ENCODE measurements at places on chromosomes 1 and 21.

DNA sequence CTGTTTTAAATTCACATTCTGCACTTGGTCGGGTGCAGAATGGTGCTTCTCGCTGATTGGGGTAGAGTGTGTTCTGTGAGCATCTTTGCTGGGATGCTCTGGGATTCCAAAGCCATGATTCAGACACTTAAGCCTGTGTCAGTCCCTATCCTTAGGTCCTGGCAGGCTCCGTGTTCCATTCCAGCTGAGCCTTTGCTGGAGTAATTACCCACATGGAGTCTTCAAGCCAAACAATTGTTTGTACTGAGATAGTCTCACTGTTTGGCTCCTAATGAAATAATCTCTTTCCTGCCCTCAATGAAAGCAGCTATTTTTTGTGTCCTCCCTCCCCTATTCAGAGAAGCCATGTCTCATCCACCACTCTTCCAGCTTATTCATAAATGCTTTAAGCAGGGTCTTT is 18.7 kb downstream of the SMAP2 start:
- no peak for DNase-seq

GRCh38 chr1:84913555-84913892 is 20.5 kb upstream of the LPAR3 start:
- DNase-seq = no peak

- DNase-seq = no peak
These were observed 28.3 kb downstream of the NCMAP start for GRCh38 chr1:24584171-24584647.

DNA sequence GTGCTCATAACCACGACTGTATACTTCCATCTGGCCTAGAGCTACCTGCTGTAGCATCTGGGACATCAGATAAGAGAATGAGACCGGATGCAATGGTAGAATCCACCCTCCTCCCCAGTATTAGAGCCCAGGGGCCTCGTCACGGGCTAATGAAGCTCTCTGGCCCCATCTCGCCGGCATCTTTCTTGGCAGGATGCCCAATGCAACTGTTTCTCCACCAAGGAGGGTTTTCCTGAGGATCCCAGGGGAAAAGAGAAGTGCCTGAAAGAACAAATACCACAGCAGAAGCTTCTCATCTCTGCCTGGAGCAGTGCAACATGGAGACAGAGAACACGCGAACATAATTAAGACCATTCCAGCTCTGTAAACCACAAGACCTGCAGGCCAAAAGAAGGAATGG is 80.0 kb downstream of the VWA5B1 start:
- DNase-seq = no peak

DNA sequence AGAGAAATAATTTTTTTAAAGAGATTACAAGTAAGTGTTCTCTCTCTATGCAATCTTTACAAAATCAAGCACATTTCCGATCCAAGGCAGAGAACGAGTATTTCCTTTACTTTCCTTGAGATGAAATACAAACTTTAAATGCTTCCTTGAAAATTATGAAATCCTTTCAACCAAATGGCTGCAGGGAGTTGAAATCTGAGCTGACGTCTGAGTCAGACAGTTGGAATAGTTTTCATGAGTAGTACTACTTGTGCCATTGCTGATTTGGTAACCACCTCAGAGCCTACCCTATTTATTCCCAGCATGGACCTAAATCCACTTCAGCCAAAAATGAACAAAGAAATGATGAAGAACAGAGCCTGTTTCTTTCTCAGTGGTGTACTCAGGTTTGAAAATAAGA is 183.6 kb downstream of the GIPC2 start:
- DNase-seq = no peak

DNA sequence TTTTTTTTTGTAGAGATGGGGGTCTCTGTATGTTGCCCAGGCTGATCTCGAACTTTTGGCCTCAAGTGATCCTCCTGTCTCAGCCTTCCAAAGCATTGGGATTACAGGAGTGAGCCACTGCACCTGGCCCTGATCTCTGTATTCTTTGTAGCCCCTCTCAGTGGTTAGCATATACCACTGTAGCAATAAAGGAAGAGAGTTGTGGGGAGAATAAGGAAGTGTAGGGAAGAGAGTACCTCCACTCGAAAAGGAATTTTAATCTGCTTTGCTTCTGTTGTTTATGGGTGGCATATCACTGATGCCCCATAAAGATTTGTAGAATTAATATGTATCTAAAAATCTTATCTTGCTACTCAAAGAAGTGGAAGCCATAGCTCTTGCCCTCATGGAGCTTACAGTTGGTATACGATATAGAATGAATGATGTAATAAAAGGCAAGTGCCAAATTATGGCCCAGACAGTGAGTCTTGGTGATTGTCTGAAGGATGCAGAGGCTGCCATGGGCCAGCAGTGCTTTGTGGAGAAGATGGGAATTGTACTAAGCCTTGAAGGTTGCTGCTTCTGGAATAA is 96.0 kb downstream of the CLIC6 start:
- DNase-seq = no peak

DNA sequence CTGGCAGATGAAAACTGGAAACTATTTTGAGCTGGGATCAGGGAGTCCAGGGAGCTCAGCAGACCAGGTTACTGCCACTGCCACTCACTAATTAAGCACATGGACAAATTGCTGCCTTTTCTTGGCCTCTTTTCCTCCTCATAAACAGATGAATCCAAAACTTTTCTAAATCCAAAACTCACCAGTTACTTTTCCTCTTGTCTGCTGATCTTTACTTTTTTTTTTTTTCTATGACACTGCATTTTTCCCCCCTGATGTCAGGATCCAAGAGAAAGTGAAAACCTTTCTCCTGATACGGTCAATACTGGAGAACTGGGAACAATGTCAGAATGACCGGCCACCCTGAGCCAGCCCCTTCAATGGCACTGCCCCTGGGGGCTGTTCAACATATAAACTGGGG is 405.8 kb downstream of the DUSP10 start:
- DNase-seq = no peak

DNA sequence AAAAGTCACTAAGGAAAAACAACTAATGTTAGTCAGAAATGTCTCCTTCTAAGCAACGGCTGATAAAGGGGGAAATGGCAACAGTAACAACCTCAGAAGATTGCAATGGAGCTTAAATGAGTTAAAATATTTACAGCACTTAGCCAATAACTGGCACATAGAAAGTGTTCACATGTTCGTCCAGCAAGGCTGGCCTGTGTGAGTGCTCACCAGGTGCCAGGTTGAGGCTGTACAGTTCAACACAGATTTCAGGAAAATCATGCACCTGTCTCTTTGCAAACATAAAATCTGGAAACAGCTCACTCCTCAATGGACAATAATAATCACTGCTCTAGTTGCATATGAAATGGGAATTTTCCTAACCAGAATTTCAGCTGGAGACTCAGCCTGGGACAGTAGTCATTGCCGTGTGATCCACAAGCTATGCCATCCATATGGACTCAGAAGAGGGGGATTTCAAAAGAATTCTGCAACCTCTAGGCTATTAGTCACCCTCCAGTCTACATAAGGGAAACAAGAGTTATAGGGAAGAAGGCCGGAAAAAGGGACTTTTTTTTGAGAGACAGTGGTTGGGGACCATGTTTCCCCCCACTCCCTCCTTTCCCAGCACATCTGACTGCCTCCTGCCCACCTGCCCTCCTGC is 68.6 kb downstream of the SYDE2 start:
- DNase-seq = no peak

DNA sequence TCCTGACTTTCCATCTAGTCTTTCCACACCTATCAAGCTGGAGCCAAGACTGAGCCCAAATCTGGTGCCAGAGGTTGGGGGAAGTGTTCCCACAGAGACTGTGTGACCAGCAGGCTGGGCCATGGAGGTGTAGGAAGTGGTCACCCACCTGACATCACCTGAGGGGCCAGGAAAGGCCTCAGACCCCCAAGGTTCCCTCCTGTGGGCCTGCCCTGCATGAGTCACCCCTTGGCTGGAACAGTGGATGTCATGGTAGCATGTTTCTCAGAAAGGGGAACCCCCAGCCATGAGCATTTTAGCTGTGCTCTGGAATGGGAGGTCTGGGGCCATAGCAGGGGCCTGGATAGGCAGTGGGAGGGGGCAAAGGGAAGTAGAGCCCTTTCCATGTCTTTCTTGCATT is 5.7 kb upstream of the TNFRSF8 start:
- DNase-seq = no peak

GRCh38 chr1:111569913-111570312 is 49.7 kb upstream of the RAP1A start:
- DNase-seq = no peak

DNA sequence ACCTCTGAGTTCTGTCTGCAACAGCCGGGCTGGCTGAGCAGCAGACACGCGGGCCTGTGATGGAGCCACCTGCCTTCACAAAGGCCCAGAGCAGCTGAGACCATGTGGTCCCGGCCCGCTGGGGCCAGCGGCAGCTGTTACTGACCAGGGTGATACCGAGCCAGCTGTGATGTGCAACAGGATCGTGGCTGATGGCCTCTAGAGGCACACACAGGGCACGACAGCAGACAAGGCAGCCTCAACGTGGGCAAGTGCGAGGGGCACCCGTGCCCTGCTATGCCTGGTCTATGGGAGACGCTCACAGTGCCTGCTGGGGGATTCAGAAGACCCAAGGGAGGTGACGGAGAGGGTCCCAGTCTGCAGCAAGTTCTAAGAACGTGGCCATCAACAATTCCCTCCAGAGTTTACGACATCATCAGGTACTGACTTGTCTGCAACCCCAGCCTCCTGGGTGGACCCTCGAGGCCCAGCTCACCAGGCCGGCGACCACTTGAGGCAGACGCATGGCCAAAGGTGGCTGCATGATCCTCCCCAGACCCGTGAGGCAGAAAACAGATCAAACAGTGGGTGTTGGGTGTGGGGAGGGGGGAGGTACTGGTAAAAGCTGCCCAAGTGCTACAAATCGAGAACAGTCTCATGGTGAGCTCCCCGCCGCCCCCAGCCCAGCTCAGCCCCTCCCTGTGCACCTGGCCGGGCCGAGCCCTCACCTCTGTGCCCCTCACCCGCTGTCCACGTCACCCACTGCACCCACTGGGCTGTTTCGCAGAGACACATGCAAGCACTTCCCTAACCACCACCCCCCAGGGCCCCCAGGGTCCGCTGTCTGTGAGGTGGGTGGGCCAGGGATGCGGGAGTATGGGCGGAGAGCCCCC is 6.0 kb downstream of the POFUT2 start:
- DNase-seq = no peak

DNA sequence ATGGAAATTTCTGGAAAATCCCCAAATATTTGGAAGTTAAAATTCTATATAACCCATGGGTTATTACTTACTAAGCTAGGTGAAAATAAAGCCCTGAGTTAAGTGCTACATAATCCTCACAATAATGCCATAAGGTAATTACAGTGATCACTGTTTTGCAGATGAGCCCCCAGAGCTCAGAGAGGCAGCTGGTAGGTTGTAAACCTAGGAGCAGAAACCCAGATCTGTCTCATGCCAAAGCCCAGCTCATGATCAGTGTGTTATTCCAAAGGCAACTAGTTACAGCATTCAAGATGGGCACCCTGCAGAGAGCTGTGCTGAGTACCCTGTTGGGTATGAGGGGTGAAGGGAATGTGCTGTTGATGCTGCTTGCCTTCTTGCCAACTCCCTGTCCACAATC is 10.8 kb upstream of the MYOG start:
- no peak for DNase-seq

DNA sequence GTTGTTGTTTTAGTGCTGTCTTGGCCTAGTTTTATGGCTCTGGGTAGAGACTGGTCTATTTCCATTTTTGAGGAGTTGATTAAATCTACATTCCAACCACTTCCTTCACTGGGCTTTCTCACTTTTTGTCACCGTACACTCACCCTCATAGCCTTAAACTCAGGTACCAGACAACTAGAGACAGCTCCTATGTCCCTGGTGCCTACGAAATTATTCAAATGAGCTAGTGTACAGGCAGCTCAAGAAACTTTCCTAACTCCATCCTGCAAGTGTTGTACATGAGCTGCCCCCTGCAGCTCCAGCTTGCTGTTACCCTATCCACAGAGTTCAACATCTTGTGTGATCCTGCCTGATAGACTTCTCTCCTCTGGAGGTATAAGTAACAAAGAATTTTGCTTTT is 704.8 kb upstream of the RGS18 start:
- DNase-seq = no peak

- DNase-seq = no peak
These were observed 18.6 kb upstream of the PAX7 start for GRCh38 chr1:18612073-18612472.

- DNase-seq = no peak
These were observed 12.0 kb downstream of the SSU72 start for GRCh38 chr1:1562556-1563195.

DNA sequence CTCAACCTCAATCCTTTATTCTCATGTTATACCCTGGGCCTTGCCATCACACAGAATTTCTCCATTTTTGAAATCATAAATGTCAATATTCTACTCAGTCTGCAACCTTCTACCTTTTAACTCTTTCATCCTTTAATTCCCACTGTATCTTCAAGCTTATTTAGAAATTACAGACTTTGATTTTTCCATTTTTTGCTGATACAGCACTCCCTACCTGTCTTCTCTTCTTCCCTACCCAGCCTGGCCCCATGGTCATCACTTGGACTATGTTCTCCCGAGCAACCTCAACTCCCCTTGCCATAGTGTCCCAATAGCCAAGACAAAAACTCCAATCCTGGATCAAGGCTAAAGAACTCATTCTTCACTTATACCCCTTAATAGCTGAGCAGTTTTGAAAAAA is 14.6 kb downstream of the WARS2 start:
- no peak for DNase-seq

DNA sequence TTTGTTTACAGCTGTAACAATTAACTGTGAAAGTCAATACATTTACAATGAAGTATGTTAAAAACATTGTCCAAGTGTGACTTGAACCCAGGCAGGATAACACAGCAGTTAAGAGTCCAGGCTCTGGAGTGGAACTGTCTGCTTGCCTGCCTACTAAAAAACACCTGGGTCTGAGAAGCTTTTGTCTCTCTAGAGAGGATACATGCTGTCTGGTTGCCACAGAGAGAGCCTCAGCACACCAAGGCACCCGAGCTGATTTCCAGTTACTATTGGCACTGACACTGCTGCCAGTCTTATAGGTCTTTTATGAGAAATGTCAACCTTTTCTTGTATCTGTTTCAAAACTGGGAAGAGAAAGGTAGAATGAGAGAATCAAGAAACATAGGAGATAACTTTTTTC is 20.2 kb upstream of the RALGPS2 start:
- no peak for DNase-seq

GRCh38 chr1:121586369-121587229 is 401.8 kb downstream of the SRGAP2C start:
- no peak for DNase-seq

DNA sequence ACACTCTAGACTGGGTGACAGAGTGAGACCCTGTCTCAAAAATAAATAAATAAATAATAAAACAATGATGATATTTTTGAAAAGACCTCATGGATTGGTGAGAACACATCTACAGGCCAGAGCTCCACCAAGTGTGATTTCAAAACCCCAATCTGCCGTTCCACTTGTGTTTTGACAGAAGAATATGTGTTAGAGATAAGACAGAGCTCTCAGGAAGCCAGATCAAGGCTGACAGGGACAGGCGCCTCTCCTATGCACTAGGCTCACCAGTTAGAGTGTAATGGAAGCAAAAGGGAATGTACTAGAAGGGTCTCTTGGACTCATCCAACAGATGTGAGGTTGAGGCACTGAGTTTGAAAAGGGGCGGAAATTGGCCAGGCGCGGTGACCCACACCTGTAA is 110.7 kb upstream of the ERRFI1 start:
- no peak for DNase-seq

GRCh38 chr1:213572912-213573647 is 414.7 kb upstream of the PROX1 start:
- DNase-seq = no peak
